ENCODE measurements at places on chromosomes 6 and 20.

GRCh38 chr6:145187491-145188206, 547.7 kb downstream of the EPM2A start:
- DNase-seq = no peak

GRCh38 chr6:144294016-144294415, 8.9 kb downstream of the UTRN start:
- DNase-seq = no peak

DNA sequence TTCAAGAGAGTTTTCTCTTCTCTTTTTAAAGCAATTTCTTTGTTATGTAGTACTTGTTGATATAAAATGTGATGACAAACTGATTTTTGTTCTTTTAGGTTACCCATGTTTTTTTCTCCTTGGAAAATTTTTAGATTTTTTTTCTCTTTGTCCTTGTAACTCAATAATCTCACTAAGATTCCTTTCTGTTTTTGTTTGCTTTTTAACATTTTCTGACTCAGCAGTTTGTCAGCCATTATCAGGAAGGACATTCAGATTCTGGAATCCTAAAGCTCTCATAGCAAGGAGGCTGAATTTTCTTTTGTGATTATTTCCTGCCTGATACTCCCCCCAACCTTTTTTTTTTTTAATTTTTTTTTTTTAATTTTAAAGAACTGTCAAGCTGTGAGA, 75.2 kb upstream of the CITED2 start:
- no peak for DNase-seq

GRCh38 chr6:46014511-46015118, 1.0 kb downstream of the CLIC5 start:
- DNase-seq = no peak

GRCh38 chr6:41704028-41704427, 31.4 kb downstream of the TFEB start:
- DNase-seq = no peak

GRCh38 chr6:167564416-167565250, 239.7 kb downstream of the TTLL2 start:
- no peak for DNase-seq

- no peak for DNase-seq
Observed at GRCh38 chr6:115838763-115839401, 221.8 kb downstream of the FRK start.

- DNase-seq = no peak
Observed at GRCh38 chr6:37005061-37005810, at the start of gene FGD2. FGD2 (plus strand) TSS chr6:37005655; CDS start chr6:37005818, 163 bp downstream.

DNA sequence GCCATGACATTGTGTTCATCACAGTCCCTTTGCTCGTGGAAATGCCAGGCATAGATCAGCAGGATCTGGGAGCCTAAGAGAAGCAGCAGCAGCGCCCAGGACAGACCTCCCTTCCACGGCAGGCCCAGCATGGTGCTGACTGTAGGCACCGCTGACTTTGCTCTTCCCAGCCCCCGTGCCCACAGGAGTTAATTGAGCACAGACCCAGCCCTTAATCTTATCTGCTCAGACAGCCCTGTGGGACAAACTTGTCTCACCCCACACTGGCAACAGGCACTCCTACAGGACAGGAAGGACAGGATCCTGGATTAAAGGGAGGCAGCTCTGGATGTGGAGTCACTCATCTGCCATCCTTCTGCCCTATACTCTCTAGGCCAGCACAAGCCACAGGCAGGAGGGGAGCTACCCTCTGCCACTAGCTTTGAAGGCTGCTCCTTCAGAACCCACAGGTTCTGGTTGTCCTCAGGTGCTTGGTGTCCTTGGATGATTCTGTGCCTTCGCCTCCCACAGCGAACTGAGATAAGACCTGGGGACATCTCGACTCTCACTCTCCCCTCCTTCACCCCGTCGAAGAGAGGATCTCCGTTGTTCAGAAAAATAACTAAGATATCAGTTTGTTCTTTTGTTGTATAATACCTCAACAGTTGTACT, at the start of gene CST9L:
TSS of gene CST9L (minus strand) at position 165 of the 651 bp plus-strand sequence. CDS start at position 131, 34 bp downstream.
- no peak for DNase-seq

DNA sequence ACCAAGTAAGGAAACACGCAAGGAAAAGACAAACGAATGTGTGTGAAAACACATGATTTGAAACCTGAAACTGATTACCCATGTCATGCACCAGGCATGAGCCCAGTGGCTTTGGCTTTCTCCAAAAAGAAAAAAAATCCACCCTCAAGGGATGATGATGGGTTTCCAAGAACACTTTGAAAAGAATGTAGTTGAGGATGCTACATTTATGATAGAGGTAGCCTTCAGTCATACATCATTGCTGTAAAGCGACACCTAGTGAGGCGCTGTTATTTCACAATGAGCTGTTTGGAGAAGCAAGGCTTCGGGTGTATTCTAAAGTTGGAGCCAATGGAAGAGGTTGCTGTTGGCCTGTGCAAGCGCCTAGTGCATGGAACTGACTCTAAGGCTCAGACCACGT, 124.9 kb downstream of the SCML4 start:
- no peak for DNase-seq

DNA sequence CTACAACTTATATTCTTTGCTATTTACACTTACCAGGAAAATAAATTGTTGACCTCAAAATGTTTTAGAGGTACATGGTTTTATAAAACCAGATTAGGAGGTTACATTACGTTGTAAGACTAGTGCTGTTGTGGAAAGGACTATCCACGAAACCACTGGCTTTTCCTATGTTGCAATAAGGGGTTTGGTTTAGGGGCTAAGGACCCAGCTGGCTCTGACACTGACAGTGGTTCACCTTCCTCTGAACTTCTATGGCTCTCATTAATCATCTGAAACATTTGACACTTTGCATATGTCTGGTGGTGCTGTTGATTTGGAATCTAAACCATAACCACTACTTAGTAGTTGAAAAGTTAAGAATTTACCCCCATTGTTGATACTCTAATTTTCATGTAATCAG, 186.7 kb downstream of the NKAIN2 start:
- DNase-seq = no peak

DNA sequence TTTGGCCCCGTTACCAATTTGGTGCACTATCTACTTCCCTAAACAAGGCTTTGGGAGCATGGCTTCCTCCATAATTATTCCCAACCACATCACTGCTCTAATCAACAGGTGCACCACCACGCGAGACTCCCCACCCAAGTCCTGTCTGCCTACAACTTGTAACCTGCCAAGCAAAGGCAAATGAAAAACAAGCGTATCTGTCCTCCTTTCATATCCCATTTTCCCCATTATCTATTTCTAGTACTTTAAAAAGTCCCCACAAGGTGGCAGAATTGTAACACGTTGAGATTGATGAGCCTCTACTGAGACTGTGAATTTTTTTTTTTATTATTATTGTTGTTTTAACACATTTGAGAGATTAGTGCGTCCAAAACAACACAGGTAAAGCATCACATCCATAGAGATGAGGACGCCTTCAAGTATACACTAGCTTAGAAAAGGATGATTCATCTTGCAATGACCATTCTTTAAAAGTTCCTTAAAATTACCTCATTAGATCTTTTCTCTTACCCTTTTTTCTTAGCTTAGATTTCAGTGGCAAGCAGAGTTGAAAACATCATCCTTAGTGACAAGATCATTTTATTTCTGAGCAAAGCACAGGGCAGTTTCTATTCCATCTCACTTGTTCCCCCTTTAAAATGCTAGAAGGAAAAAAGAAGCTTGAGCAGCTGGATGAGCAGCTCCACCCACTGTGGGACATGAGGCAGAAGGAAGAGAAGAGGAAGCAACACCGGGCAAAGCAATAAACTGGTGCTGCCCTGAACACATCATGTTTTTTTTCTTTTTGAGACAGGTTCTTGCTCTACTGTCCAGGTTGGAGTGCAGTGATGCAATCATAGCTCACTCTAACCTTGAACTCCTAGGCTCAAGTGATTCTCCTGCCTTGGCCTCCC, 210.8 kb downstream of the ARHGAP18 start:
- DNase-seq = no peak

DNA sequence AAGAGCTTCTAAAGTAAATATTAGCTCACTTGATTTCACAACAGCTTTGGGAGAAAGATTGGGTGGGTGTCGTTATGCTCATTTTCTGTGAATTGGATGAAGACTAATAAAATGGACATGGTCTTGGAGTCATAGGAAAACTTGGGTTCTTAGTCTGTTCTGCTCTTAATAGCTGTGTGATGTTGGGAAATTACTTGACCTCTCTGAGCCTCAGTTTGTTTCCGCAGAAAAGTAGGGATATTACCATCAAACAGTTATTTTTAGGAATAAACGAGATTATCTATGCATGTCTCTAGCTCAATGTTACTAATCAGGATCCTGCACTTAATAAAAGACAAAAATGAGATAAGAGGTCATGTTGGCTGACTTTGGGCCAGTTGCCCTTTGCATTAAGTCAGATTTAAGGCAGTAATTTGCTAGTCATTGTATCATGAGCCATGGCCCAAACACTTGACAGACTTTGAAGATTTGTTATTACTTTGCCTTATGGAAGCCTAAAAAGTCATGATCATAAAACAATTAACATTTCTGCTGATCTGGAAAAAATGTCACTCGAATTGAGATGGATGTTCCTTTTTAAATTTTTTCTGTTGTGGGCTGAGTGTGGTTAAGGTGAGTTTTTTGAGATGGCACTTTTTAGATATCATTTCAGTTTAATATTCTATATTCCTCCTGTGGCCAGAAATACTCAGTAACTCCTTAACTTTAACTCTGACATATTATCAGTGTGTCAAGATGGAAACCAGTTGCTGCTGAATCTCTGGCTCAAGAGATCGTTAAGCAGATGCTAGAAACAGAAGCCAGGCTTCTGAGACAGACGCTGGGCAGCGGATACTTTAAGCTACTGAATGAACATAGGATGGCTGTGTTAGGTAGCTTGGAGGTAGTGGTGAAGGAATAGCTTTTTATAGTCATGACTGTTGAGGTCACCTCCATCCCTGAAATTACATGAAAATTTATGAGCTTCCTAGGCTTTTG, 291.6 kb downstream of the PHF3 start:
- no peak for DNase-seq

DNA sequence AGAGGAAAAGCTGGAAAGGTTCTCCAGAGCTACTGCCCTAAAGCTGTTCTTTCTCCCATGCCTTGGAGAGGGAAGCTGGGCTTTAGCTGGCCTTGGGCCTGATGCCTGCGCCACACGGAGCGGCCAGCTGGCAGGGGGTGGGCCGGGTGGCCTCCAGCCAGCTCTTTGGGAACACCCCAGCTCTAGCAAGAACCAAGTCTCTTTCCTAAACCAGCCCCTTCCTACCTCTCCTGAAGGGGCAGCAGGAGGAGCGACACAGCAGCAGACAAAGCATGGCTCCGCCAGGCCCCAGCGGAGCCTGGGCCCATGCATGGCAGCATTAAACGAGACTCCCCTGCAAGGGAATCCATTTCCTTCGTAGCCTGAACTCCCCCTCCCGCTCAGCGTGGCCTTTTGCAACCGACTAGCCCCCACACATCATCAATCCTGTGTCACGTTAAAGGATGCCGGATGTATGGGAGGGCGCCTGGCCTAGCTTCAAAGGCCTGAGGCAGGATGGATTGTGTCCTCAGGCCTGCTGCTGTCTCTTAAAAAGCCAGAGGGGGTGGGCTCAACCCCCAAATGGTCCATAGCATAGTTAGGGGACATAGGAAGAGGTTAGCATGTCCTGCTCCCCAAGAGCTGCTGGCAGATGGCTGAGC, 14.0 kb downstream of the MRPS18A start:
- no peak for DNase-seq

- no peak for DNase-seq
Observed at GRCh38 chr6:10591422-10592160, 70.4 kb downstream of the GCNT2 start.

DNA sequence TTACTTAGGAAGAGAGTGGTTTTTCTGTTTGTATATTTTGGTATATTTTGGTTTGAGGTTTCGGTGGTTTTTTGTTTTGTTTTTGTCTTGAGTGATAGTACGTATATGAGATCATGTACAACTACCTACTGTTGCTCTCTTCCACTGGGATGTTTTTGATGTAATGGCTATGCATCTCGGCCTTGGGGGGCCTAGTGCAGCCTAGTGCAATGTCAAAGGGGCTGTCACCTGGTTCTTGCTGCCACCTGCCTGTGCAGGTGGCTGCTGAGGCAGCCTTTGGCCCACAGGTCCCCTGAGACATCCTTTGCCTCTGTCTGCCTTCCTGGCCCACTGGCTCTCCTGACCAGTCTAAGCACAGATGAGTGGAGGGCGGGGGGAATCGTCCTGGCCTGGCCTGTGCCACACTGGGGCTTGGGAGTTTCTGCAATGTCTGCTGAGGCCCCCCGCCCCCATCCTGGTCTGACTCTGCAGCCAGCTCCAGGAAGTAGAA, 546.6 kb downstream of the CD83 start:
- no peak for DNase-seq

- DNase-seq = no peak
Observed at GRCh38 chr20:5164645-5165625, 38.1 kb downstream of the CDS2 start.

DNA sequence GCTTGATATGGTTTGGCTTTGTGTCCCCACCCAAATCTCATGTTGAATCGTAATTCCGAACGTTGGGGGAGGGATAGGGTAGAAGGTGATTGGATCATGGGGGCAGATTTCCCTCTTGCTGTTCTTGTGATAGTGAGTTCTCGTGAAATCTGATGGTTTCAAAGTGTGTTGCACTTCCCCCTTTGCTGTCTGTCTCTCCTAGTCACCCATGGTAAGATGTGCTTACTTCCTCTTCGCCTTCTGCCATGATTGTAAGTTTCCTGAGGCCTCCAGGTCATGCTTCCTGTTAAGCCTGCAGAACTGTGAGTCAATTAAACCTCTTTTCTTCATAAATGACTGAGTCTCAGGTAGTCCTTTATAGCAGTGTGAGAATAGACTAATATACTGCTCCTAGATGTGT, 19.9 kb downstream of the PFDN4 start:
- no peak for DNase-seq

DNA sequence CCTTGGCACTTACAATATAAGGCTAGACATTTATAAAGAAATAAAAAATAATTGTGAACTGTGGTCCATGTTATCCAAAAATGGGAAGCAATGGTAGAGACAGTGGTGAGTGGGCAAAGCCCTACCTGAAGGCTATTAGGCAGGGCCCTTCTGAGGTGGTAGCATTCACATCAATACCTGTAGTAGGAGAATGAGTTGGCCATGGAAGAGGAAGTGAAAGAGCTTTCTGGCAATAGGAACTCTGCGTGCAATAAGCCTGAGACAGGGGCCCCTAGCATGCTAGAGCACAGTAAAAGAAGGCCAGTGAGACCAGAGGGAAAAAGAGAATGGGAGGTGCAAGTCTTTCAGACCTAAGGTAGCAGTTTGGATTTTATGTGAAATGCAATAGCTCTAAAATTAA, 754.5 kb downstream of the PTPRT start:
- no peak for DNase-seq

GRCh38 chr6:83442752-83443151, 11.9 kb upstream of the ME1 start:
- no peak for DNase-seq

GRCh38 chr6:43799551-43800297, 29.7 kb downstream of the VEGFA start:
- DNase-seq = no peak

- no peak for DNase-seq
Observed at GRCh38 chr20:48031122-48031521, 245.8 kb upstream of the SULF2 start.

- no peak for DNase-seq
Observed at GRCh38 chr6:39203436-39204159, 25.7 kb downstream of the KCNK5 start.

Data from stimulated activated CD4-positive, alpha-beta T cell treated with anti-CD3 and anti-CD28 coated beads, Interleukin-15, amount 100 ng/mL, for 1 hour (primary cell).